OCI-M1 (cell line): ENCODE measurements at places on chromosomes 12 and 14.

- no peak for DNase-seq
Measured at GRCh38 chr12:75812271-75813018, 219.1 kb downstream of the PHLDA1 start.

DNA sequence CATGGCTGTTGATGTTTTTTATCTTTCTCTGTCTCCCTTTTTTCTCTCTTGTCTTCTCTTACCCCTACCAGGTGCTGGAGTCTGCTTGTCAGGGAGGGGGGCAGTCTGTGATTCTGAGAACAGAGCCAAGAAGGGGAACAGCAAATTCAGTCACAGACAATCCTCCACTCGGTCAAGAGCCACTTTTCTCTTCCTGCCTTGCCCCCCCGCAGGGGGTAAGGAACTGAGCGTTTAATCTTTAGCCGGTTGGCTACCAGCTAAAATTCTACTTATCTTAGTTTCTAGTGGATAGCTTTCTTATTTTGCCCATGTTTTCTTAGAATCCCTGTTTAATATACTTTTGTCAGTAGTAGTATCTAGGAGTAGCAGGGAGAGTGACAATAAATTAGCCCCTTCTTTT lies 1.9 kb downstream of the RIMKLB start:
- DNase-seq, result peak; percentile 45

DNA sequence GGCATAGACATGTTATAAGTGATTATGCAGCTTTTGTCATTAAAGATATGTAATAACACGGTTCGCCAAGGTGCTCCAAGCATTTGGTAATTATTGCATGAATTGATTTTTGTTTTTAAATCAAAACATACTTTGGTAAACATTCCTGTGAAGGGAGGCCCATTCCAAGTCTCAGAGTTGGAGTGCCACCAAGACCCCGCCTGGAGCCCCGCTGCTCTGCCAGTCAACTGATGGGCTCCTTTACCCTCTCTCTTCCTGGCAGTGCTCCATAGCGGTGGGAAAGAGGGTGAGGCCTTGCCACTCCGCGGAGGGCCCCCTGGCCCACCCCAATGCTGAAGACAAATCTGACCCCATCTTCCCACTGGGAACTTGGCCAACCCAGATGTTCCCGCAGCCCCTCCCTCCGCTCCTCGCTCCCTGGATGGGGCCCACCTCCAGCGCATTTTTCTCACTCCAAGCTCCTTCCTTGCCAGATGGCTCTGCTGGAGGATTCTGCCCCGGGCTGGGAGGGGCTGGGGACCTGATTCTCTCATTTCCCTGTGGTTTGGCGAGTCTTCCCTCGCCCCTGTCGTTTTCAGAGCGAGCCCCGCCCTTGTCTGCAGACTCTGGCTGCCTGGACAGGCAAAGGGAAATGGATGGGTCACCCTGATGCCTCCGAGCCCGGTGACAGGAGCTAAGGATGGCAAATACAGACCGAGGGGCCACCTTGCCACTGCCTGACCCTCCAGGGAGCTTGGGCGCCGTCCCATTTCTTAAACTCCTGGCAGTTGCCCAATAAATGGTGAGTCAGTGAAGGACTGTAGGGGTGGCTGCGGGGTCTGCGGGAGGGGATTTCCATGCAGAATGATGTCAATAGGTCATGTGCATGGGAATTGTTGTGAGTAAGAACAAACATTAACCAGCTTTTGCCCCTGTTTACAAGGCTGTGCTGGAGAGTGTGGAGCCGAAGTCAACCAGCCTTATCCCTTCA lies 9.2 kb upstream of the PAPLN start:
- no peak for DNase-seq

DNA sequence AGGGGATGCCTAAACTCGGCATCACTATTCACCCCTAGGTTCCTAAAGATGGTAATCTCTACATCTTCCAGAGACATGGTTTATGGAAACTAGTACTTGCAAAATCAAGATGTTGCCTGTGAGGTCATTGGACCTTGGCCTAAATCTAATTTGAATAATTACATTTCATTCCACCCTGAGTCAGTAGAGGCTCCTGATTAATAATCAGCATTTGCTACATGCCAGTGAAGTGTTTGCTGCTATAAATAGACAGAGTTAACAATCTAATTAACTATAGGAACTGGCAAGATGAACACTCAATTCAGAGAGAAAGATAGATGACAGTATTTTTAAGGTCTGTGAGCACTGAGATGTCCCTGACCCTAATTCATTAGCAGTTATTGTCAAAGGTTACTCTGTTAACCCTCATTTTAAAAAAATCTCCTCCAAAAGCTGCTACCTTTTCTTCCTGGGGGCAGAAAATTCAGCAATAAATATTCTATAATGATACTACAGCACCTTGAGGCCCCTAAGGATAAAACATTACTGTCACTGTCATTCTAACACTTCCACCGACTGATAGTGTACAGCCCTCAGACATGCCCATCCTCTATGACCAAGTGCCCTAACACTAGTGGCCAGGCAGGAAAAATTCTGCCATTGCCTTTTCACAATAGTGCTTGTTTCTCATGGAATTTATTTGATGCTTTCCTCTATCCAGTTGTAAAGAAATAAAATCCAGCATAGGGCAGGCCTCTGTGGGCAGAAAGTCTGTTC lies 65.7 kb upstream of the CCDC196 start:
- no peak for DNase-seq

- no peak for DNase-seq
Measured at GRCh38 chr14:84670796-84671195, 859.1 kb upstream of the FLRT2 start.

DNA sequence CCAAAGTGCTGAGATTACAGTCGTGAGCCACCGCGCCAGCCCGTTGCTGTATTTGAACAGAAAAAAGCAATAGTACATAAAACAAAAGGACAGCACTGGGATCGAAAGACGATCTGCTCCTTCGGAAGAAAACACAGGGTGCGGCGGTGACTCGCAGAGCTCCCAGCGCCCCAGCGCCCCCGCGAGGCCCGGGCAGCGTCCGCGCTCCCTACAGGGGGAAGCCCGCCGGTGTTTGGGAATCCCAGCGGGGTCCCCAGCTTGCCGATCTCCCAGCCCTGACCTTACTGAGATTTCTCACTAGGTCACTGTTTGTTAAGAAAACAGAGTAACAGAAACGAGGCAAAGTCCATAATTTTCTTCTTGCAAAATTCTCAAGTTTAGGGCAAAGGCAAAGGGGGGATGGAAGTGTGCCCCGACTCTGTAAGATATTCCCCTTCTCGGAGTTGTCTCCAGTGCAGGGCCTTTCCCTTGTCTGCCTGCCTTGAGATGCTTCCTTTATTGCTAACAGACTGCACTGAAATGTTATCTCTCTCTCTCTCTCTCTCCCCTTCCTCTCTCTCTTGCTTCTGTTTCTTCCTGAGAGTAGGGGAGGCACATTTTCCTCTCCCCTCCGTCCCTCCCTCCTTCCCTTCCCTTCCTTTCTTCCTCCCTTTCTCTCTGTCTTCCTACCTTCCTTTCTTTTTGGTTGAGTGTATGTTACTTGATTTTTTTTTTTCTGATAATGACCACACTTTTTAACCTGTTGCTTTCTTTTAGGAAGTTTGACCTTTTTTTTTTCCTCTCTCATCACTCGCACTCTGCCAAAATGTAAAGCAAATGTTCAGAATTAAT lies 91.9 kb downstream of the TMEM30B start:
- DNase-seq, result no peak

GRCh38 chr12:124566997-124567672 lies at the start of gene NCOR2:
NCOR2 (minus strand) TSS chr12:124567612; CDS start chr12:124495251, 72,361 bp downstream.
- DNase-seq, result peak; percentile 51

- no peak for DNase-seq
Measured at GRCh38 chr14:105241641-105242040, 6.7 kb upstream of the BTBD6 start.

- DNase-seq, result no peak
Measured at GRCh38 chr12:127174881-127175280, 1092.1 kb upstream of the TMEM132C start.

- DNase-seq, result no peak
Measured at GRCh38 chr12:124921200-124922031, 7.0 kb upstream of the UBC start.

GRCh38 chr12:1590221-1590979 lies 4.0 kb downstream of the FBXL14 start:
- DNase-seq, result peak; percentile 30

DNA sequence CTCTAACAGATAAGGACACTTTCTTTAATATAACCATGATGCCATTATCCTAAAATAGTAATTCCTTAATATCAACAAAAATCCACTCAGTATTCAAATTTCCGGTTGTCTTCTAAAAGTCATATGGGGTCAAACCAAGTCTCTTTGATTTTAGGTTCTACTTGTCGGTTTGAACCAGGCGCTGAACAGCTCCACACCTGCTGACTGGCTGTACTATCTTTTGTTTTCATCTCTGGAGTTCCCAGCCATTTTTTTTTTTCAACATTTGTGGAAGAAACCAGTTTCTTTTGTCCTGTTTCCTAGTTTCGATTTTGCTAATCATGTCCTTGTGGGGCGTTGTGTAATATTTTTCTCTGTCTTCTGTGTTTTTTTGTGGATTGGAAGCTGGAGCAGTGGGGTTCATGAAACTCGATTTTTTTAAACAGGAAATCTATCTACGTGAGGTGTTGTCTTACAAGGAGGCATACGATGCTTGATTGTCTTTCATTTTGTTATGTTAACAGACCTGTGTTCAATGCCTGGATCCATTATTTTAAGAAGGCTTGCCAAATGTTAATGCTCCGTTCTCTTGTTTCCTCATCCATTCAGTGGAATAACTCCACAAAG lies 50.2 kb downstream of the FZD10 start:
- DNase-seq, result no peak

GRCh38 chr14:25484235-25484634 lies 434.3 kb upstream of the STXBP6 start:
- no peak for DNase-seq

DNA sequence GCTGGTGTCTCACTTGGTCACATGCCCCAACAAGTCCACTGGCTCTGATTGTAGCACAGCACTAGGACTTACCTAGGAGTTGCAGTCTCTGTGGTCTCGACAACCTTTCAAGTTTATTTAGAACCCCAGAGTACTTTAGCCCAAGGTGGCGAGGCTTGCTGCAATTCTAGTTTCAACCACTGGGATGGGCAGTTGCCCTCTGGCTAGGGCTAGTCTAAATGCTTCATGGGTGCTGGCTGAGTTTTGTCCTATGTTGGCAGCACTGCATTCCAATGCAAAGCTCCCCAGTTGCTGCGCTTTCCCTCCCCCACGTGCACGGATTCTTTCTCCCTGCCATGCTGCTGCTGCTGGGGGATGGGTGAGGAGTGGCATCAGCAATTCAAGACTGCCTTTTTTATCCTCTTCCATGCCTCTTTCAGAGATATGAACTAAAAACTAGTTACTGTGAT lies 207.9 kb downstream of the SYNE2 start:
- peak; percentile 36 for DNase-seq

DNA sequence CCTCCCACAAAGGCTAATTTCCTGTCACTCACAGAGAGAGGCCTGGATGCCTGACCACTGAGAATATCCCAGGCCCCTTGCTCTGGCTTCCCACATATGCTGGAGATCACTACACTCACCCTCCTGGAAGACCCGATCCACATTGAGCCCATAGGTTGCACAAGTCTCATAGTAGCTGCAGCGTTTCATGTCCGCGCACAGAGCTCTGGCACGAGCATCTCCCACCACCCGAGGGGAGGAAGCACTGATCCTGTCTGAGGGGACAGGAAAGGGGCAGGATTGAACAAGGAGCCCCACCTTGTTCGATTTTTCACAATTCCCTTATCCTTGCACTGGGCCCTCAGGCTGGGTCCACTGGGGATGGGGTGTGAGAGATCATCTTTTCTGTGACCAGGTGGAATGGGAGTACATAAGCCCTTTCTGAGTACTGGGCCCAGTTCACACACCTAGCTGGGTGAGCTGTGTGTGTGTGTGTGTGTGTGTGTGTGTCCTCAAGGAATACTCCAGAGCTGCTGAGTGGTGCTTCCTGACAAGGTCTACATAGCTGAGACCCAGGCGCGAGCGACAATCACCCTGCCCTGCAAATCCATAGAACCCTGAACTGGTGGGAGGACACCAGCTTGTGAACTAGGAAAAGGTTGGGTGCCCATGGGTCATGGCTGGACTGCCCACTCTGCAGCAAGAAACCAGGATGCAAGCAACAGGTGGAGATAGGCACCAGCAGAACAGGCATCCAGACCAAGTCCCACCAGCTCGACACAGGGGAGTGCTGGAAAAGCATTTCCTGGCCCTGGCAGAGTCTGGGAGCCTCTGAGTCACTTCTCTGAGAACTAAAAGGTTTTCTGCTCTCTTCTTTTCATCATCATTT lies 5.6 kb downstream of the AGAP2 start:
- DNase-seq, result no peak

GRCh38 chr14:77062261-77062660 lies 33.8 kb upstream of the IRF2BPL start:
- DNase-seq, result no peak

DNA sequence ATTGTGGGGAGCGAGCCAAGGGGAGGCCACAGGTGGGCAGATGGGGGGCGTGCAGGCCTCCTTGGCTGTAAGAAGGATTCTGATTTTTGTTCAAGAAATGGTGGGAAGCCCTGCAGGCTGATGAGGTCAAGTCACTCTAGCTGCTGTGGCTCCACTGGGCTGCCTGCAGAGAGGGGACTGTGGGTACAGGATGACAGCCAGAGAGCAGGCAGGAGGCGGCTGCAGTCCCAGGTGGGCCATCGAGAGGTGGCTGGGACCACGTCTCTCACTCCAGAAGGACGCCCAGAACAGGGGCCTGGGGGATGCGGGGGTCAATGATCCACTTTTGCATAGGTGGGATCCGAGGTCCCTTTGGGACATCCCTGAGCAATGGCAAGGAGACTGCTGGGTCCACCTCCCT lies 9.1 kb downstream of the NCOR2 start:
- no peak for DNase-seq

DNA sequence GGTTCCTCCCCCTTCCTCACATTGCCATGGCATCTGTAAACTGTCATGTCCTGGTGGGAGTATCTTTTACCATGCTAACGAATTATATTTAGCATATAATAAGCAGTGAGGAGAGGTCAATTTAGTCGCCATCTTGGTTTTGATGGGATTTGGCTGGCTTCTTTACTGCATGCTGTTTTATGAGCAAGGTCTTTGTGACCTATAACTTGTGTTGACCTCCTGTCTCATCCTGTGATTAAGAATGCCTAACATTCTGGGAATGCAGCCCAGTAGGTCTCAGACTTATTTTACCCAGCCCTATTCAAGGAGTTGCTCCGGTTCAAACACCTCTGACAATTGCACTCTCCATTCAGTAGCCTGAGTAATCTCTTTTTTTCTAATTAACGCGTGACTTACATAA lies 2.1 kb upstream of the EIF4B start:
- no peak for DNase-seq

GRCh38 chr14:65791191-65791981 lies 378.9 kb downstream of the FUT8 start:
- no peak for DNase-seq

GRCh38 chr14:65335411-65335947 lies 77.1 kb upstream of the FUT8 start:
- DNase-seq, result no peak

DNA sequence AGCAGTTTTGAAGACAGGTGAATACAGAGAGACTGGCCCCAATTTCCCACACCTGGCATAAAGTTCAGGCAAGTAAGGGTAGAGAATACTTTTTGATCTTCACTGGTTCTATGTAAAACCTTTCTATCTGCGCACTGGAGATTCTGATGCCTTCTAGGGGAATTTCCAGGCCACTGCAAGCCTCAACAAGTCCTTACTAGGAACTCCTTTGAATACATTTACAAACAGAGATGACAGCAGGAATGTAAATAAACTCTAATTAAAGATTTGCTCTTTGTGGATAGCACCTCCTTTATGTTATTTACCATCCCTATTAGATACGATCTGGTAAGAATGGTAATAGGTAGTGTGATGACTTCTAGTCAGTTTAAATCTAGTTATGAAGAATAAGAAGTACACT lies 69.2 kb downstream of the NTN4 start:
- peak; percentile 11 for DNase-seq
